Tibial nerve (tissue), 4 donors: ENCODE measurements at places on chromosomes 3 and 15. TPM values are rescaled to one million over a fixed set of nuclear protein-coding genes. Genes with fewer than 3 reads are reported as not detected.

GRCh38 chr3:156559321-156559720 is 4.4 kb upstream of the SSR3 start:
- no peak for DNase-seq

DNA sequence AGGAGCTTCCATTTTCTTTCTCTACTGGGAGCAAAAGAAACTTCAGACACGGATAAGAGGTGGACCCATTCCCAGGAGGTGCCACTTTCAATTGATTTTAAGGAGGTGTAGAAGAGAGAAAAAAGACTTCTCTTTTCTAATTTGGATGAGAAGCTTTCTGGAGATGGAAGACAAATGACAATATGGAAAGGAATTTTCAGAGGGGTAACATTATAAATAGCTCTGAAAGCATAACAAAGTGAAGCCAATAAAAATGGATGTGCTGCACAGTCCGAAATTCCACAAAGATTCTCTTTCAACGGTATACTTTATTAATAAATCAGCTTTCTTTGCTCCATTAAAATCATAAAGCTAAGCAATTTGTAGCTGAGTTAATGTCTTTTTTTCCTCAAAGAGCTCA is 607.2 kb upstream of the MDFIC2 start:
- DNase-seq, result no peak

DNA sequence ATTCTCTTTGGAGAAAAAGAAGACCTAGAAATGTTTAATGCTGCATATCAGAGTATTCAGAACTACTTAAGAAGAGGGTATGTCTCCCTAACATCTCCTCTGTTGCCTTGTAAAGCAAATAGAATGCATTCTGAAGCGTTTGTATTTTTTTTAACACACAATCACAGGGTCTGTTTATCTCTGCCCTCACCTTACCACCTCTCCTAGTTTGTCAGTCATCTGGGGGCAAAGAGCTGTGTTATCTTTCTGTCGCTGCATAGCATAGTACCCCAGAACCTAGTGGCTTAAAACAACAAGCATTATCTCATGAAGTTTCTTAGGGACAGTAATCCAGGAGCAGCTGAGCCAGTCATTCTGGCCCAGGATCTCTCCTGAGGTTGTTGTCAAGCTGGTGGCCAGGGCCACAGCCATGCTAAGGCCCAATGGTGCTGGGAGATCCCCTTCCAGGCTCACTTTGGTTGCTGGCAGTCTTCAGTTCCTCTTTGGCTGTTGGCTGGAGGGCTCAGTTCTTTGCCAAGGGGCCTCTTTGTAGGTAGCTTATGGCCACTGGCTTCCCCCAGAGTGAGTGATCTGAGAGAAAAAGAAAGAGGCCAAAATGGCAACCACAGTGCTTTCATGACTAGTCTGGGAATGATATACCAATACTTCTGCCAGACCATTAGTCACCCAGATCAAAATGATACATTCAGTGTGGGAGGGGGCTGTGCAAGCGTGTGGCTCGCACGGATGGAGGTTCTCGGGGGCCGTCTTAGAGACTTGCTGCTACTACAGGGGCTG is 17.8 kb downstream of the EDEM1 start:
- DNase-seq, result no peak

GRCh38 chr3:84209474-84209873 is 749.3 kb upstream of the CADM2 start:
- no peak for DNase-seq

GRCh38 chr3:29892976-29893554 is 612.2 kb downstream of the RBMS3 start:
- DNase-seq, result no peak

GRCh38 chr15:34988027-34988902 is at the start of gene ZNF770:
TSS of gene ZNF770 (minus strand) at chr15:34988287. CDS start at chr15:34983434, 4,853 bp downstream.
- peak; percentile 42 for DNase-seq

- no peak for DNase-seq
Observed at GRCh38 chr3:193774272-193774915, 181.4 kb downstream of the OPA1 start.

GRCh38 chr15:77104155-77104554 is 33.2 kb upstream of the TSPAN3 start:
- DNase-seq, result no peak

DNA sequence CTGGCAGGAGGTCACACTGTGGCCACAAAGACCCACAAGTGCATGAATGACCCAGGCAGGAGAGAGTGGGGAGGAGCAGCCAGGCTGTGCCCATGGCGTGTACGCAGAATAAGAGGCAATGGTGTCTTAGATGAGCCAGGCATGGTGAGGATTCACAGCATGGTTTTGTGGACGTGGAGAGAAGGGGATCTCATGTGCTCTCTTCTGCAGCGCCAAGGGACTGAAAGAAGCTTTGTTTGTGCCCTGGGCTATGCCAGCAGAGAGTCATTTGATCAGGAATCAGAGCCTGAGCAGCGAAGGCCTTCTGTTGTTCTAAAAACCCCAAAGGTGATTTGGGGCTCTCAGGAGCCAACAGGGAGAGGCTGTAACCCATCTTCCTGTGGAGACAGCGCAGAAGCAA is 18.7 kb upstream of the RPP14 start:
- no peak for DNase-seq

GRCh38 chr15:67731112-67731721 is 94.1 kb upstream of the SKOR1 start:
- DNase-seq, result no peak

GRCh38 chr3:159824333-159824732 is 164.3 kb upstream of the IL12A start:
- no peak for DNase-seq

GRCh38 chr3:145900056-145900829 is 260.7 kb downstream of the PLOD2 start:
- DNase-seq, result no peak

DNA sequence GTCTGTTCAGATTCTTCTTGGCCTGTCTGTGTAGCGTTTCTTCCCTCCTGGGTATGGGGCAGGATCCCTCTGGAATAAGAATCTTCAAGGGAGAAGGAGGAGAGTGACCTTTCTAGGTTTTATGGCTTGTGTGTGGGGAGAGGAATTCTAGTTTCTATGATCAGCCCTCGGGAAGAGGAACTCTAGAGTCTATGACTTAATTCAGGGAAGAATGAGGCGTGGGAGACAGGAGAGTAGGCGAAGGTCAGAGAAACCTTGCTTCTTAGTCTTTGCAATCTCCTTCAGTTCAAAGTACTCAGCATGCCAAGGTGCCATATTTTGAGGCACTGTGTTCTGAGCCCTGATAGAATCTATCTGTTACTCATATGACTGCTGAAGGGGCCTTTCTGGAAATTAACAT is 99.2 kb upstream of the C3orf80 start:
- no peak for DNase-seq

GRCh38 chr15:39400821-39401550 is 179.9 kb upstream of the THBS1 start:
- DNase-seq, result no peak

DNA sequence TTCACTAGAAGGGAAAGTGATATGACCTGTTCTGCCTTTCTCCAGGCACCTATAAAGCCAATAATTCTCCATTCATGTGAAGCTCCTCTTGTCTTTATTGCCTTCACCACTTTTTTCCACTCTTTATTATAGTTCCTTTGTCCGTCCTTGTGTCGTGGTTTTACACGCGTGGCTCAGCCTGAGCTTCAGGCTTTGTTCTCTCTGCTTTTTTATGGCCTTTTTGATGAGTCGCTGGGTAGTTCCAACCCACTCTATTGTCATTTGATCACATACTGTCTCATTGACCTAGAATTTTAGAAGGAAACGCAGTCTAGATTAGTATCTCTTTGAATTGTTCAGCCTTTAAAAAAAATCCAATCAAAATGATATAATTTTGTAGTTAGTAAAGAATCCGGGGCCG is 403.2 kb downstream of the PTPRG start:
- no peak for DNase-seq

DNA sequence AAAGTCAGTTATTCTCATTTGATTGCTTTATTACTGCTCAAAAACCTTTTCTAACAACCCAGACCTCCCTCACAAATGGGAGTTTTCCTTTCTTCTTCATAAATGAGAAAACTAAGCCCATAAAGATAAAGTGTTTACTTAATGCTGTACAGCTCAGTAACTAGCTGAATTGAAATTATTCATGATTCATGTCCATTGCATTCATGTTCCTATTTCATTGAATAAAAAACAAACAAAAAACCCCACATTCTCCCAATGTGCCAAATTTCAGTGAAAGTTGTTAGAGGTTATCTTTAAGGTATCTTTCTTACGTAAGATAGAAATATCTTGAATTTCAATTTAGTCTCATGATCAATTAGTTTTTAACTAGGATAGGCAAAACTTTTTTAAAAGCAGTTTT is 2.8 kb downstream of the PLSCR2 start:
- no peak for DNase-seq

DNA sequence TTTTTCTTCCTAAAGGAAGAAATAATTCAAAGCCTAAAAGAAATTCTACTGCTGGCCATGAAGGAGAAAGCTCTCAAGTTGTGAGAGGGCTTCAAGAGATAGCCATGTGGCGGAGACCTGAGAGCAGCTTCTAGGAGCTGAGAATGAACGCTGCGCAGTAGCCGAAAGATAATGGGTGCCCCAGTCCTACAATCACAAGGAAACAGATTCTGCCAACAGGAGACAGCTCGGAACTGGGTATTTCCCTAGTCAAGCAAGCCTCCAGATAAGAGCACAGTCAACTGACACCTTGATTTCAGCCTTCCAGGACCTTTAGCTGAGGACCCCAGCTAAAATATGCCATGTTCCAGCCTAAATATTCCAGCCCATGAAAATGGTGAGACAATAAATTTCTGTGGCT is 824.1 kb downstream of the FHIT start:
- no peak for DNase-seq

DNA sequence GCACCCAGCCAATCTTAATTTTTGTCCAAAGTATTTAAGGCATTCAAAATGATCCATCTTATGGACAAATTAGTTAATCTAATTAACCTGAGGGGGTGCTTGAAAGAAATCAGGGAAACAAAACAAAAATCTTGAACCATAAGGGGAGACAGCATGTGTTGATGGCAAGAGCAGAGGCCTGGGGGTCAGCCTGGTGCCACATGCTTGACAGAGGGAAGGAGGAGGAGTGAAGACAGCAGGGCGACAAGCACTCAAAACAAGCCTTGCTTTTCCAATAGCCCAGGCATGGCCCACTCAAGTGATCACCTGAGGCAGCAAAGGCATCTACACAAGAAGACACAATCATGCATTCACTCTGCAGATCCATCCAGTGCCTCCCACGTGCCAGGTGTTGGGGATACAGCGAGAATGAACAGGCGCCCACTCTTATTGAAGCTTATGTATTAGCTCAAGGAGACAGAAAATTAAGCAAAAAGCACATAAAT is 25.0 kb upstream of the MGLL start:
- no peak for DNase-seq

DNA sequence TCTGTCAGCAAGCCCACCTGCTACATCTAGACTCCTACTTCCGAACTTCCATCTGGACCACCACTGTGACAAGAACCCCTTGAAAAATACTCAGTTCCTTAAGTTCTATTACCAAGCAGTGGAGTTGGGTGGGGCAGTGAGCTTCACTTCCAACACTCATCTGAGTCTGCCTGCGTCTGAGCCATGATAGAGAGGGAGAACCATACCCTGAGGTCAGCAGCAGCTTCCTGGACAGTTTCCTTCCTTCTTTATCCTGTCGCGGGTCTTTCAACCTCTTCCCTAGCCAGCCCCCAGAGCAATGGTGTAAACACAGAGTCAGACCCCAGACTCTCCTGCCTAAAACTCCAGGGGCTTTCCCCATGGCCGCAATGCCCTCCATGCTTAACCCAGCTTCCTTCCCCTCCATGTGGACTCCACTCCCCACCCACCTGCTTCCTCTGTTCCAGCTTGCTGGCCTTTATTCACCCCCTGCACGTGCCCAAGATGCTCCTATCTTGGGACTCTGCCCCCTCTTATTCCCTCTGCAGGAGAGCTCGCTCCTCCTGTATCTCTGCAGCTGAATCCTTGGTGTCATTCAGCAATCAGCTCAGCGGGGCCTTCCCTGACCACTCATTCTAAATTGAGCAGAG is 211.2 kb downstream of the SHQ1 start:
- no peak for DNase-seq

GRCh38 chr3:134666466-134666865 is 15.6 kb upstream of the KY start:
- no peak for DNase-seq

DNA sequence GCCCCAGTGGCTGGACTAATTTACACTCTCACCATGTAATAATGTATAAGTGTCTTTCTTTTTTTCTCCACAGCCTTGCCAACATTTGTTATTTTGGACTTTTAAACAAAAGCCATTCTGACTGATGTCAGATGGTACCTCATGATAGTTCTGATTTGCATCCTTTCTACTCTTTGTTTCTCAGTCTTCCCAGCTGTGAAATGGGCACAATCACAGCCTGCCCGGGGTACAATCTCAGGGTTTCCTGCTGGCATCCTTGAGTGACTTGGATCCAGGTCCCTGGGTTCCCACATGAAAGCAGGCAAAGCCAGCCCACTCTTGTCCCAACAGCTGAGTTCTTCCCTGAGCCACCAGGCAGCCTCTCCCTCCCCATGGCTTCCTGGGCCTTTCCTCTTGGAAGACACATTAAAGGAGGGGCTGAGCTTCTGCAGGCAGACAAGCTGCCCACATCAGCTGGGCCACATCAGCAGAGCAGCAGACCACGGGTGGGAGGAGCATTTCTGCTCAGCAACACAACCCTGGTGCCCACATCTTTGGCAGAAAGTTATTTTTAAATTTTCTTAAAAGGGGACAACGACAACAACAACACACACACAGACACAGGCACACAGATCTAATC is 82.0 kb downstream of the MYLK start:
- DNase-seq, result no peak

DNA sequence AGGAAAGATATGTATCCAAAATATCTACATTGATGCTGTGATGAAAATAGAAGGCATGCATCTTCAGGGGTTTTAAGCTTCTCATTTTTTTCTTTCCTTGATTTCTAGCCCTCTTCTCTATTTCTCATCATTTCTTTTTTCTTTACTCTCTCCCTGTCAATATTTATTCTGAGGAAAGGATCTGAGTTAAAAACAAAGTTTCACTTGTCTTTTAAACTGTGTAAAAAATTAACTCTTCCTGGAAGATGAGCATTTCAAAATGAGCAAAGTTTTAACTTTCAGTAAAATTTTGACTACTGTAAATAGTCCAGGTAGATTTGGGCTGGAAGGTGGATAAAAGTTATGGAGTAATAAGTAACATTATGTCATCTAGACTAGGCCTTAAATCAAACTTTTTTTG is 500.2 kb upstream of the GBE1 start:
- no peak for DNase-seq

Gene CCDC54
- not detected for total RNA-seq

Gene GASK1A
- total RNA-seq, result 43.8 TPM

Gene PLSCR5
- not detected for total RNA-seq

Gene CALML4
- 16.1 TPM for total RNA-seq

Gene KLF15
- 234 TPM for total RNA-seq

Gene PGBD4
- total RNA-seq, result 2.9 TPM

Gene PML
- 69.3 TPM for total RNA-seq

Gene SCAANT1
- total RNA-seq, result not detected

Gene REC114
- not detected for total RNA-seq

Gene GHSR
- not detected for total RNA-seq

Gene GOLGA6D
- total RNA-seq, result not detected
